GM18507 (cell line): ENCODE measurements at places on chromosomes 11 and 22.

- peak; percentile 73 for DNase-seq
Observed at GRCh38 chr11:95089620-95090542, at the start of gene ENDOD1. ENDOD1 (plus strand) TSS chr11:95089846; CDS start chr11:95089928, 82 bp downstream.

- no peak for DNase-seq
Observed at GRCh38 chr11:13140873-13141655, 131.9 kb downstream of the RASSF10 start.

DNA sequence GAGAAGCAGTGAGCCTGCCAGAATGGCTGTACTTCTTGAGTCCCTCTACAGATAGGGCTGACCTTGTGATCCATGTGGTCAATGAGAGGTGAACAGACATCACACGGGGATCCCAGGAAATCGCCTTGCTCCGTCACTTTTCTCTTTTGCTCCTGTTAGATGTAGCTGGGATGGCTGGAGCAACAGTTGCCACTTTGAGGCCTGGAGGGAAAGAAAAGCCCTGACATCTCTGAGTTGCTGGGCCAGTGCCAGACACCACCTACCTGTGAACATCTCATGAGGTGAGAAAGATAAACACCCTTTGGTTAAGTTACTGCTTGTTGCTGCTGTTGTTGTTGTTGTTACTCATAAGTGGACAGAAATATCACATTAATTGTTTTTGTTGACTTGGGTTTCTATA lies 840.3 kb downstream of the TBC1D22A start:
- no peak for DNase-seq

DNA sequence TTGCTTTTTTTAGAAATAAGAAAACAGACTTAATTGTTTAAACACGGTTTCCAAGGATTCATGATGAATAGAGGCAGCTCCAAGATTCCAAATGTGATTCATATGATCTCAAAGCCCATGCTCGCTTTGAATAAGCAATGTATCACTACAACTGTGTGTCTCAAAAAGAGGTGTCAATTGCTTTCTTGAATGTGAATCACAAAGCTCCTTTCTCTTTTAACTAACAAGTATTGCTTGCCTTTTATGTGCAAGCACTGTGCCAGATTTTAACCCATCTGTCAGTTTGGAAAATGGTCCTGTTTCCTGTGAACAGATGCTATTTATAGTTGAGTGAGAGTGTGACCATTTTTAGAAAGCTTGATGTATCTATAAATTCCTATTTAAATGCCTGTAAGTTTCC lies 6.5 kb downstream of the OOSP1 start:
- no peak for DNase-seq

DNA sequence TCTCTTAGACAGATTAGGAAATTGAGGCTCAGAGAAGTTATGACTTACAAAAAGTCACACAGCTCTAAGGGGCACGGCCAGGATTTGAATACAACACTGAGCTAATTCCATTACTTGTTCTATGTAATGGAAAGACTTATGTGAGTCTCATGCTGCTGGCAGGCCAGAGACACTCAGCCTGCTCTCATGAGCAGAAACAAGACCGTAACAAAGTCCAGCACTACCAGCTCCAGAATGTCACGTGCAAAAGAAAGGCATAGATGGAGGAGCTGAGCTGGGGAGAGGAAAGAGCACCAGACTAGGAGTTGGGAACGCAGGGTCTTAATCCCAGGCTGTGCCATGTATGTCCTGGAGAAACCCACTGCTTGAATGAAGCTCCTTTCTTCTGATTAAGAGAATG lies 1.8 kb downstream of the CHRDL2 start:
- DNase-seq = no peak

DNA sequence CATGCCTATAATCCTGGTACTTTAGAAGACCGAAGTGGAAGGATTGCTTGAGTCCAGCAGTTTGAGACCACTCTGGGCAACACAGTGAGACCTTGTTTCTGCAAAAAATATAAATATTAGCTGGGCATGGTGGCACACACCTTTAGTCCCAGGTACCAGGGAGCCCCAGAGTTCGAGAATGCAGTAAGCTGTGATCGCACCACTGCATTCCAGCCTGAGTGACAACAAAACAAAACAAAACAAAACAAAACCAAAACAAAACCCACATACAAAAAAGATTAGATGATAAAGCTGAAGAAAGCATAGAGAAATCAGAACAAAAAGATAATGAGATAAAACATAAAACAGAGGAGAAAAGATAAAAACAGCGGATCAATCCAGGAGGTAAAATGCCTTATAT lies 62.1 kb downstream of the TCF20 start:
- no peak for DNase-seq

DNA sequence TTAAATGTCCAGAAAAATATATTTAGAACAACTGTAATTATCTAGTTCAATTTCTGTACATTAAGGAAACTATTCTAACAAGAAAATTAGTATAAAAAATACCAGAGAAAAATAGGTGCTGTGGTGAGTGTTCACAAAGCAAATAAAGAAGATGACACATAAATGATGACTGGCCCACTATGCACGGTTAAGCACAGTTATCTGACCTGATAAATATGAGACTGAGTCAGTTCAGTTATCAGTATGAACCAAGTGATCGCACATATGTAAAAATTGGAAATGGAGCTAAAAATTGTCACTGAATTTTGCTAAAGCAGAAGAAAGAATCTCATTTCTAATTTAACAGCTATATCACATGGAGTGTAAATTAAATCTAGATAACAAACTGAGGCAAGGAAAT lies 18.8 kb upstream of the MAML2 start:
- DNase-seq = no peak

DNA sequence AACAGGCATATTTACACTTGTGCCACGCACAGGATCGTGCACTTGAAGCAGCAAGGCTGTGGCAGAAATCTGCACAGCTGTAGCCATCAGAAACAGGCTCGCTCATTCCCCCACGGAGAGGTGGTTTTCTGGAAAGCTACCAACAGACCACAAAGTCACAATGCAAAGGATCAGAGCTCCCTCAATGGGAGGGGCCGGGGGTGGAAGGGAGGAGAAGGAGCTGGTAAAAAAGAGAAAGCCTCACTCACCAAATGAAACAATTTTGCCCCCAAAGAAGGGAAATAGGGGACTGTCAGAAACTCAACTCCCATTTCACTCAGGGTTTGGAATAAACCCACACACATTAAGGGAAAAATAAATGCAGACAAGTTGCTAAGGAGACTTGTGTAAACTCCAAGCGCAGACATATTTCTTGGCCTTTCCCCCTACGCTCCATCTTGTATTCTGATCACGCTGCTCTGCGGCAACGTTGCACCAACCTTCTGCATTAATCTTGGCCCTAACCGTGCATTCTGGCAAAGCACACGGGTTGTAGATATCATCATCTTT lies 43.2 kb upstream of the BLID start:
- DNase-seq = no peak

- no peak for DNase-seq
Observed at GRCh38 chr11:61118406-61118805, 16.1 kb downstream of the CD5 start.

GRCh38 chr11:127055236-127055635 lies 54.7 kb upstream of the KIRREL3 start:
- DNase-seq = no peak

GRCh38 chr11:100847696-100848216 lies 160.7 kb downstream of the ARHGAP42 start:
- DNase-seq = no peak

DNA sequence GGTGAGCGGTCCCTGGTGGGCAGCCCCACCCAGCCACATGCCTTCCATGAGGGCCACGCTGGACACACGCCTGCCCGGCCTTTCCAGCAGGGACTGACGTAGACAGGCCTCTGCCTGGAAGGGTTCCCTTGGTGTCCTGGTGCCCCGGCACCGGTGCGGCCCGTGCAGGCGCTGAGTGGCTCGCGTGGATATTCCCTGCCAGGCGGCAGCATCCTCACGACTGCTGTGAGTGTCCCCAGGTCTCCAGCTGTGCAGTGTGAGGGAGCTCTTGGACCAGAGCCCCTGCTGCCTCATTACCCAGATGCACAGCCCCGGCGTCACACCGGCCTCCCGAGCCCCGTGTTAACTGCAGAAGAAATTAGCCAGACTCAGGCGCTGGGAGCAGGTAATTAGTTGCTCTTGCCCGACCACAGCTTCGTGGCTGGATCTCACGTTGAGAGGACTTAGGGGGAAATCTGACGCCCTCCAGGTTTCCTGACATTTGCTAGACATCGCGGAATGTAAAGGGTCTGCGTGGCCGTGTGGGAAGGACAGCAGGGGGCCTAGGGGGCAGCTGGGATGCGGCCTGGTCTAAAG lies 1196.3 kb downstream of the BRD1 start:
- DNase-seq = no peak

DNA sequence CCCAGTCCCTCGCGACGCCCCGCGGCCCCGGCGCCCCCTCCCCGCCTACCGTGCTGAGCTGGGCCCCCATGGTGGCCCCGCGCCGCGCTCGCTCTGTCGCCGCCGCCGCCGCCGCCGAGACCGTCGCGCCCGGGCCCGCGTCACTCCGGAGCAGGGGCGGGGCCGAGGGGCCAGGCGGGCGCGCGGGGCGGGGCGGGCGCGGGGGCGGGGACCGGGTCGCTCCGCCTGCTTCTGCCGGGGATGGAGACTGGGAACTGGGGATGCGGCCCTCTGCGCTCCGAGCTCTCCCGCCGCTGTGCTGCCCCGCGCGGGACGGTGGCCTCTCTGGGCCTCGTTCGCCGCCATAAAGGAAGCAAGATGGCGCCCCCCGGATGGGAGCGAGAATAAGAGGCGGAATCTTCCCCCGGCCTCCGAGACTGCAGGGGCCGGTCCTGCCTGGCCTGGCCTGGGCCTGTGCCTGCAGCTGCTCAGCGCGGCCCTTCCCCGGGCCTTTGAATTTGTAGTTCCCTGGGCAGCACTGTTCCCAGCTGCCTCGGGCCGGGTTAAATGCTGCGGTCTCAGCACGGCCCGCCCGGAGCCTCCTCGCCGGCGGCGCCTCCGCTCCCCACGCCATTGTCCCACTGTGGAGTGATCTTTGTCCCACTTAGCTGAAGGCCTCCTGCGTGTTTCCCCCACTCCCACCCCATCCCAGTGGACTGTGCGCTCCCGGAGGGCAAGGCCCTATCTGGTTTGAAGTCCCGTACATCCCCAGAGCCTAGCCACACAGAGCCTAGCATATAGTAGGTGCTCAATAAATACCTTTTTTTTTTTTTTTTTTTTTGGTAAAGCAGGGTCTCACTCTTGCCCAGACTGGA lies at the start of gene CYB5R3:
TSS of gene CYB5R3 (minus strand) at position 147 of the 854 bp plus-strand sequence. CDS start at position 70, 77 bp downstream.
- peak; percentile 77 for DNase-seq

- no peak for DNase-seq
Observed at GRCh38 chr11:116473206-116473769, 299.5 kb downstream of the BUD13 start.

GRCh38 chr11:6736495-6737121 lies 35.2 kb downstream of the OR2AG2 start:
- DNase-seq = no peak

- no peak for DNase-seq
Observed at GRCh38 chr11:11780858-11781257, 60.9 kb upstream of the USP47 start.

- DNase-seq = no peak
Observed at GRCh38 chr22:40020956-40021355, 26.2 kb downstream of the FAM83F start.

DNA sequence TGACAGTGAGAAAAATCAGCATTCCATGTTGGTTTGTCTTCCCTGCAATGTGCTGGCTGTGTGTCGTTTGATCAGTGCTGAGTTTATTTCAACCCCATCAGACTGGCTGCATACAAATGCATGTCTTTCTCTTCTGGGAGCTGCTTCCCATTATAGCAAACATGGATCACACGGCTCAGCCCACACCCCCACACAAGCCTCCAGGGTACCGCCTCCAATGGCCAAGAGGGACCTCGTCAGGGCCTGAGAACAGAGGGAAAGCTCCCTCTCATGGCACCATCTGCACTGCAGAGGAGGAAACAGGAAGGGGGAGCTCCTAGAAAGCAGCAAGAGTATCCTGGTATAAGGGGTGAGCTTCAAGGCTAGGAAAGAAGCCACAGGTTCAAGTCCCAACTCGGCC lies 214.2 kb downstream of the LARGE1 start:
- DNase-seq = no peak

- no peak for DNase-seq
Observed at GRCh38 chr11:28528217-28528616, 420.0 kb downstream of the METTL15 start.

- no peak for DNase-seq
Observed at GRCh38 chr22:35621451-35621850, 4.3 kb upstream of the MB start.

DNA sequence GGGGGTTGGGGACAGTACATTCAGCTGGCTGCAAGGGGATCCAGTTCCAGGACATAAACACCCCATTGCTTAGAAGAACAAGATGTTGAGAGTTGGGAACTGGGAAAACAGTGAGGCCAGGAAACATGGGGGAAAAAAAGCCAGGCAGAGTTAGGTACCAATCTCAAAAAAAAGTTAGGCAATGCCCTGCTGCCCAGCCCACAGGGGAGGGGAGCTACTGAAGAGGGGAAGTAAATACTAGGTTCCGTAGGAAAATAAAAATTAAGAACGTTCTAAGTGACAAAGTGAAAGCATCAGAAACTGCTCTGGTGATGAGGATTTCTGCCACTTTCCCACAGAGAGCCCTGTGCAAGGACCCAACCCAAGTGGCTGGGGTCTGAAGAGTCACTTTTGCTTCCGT lies 12.0 kb downstream of the SPTBN2 start:
- DNase-seq = no peak

- no peak for DNase-seq
Observed at GRCh38 chr22:19820880-19821522, 33.7 kb downstream of the GNB1L start.

DNA sequence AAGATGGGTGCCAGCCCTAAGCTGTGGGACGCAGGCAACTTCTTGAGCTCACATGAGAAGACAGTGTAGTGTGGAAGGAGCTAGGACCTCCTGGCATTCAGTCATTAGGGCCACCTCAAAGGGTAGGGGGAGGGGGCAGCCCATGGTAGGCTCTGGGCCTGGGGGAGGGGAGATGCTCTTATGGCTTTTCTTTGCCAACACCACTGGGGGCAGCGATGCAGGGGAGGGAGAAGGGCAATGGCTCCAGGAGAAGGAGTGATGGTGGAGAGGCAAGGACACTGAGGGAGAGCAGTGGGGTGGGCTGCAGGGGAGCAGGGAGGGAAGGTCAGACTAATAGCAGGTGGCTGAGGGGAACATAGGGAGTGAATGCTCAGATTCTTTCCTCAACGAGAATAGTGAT lies 63.3 kb upstream of the SUSD2 start:
- no peak for DNase-seq
